HS-5 (cell line): ENCODE measurements at places on chromosomes 5 and 9.

- no peak for DNase-seq
These were observed 1.1 kb downstream of the ECM2 start for GRCh38 chr9:92534674-92535073.

DNA sequence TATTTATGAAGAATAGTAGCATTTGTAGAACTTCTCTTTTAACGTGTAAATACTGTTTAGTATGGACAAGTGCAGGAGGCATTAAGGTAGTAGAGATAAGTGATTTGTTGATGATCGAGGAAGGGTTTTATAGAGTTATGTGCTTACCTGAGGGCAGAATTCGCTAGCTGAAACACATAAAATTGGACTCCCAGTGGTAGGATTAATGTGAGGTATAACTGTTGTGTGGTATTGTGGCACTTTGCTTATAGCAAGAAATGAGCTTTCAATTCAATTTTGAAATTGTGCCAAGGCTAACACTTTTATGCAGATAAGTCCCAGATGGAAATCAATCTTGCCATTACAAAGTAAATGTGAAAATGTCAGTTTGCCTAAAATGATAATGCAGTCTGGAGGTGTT lies 1.2 kb downstream of the AP3S1 start:
- DNase-seq, result no peak

DNA sequence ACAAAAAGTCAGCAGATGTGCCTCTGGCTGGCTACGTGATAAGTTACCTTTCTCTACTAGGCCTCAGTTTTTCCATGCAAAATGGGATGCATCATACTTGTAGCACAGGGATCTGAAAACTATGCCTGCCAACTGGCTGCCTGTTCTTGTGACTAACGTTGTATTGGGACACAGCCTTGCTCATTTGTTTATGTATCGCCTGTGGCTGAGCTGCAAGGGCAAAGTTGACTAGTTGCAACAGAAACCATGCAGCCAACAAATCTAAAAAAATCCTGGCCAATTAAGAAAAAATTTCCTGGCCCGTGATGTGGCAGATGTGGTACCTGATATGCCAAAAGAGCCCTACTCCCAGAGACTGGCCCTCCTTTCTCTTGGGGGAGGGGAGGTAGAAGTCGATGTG lies 131.3 kb downstream of the SEC61B start:
- peak; percentile 82 for DNase-seq

GRCh38 chr9:116103976-116104820 lies 49.4 kb upstream of the PAPPA start:
- DNase-seq, result no peak
